ENCODE measurements at places on chromosomes 5 and 9. TPM values are rescaled to one million over a fixed set of nuclear protein-coding genes. Genes with fewer than 3 reads are reported as not detected.

DNA sequence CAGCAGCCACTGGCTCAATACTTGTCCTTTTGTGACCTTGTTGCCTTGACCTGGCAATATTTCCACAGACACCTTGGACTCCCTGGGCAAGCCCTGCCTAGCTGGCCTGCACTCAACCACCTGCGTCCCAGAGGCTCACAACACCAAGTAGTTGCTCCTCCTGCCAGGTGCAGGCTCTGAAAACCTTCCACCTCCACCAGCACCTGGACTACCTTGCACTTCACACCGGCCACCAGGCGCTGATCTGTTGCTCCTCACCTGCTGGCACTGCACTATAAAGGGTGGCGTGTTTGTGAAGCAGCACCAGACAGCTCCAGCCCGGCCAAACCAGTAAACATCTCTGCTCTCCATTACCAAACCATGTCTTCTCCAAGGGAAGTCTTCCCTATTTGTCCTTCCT, 997.7 kb downstream of the PTPRD start:
- DNase-seq, result no peak

ZCCHC9 gene
- 16.9 TPM for total RNA-seq

DNA sequence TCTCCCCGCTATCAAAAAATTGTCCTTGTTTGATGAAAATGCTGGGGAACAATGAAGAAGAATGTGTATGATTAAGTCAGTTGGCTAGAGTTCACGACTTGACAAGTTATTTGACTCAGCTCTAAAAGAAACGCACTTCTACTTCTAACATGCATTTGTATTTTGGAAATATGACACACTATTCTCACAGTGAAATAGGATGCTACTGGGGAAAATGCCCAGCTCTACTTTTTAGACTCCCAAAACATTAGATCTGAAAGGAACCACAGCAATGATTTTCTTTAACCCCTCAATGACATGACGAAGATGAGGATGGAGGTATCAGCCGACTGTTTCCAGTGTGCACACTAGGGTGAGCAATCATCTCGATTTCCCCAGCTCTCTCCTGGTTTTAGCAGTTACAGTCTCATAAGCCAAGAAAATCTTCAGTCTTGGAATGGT, 83.6 kb upstream of the PCSK1 start:
- DNase-seq, result no peak

- DNase-seq, result no peak
Observed at GRCh38 chr5:39671561-39671961, 246.8 kb upstream of the DAB2 start.

TERT gene
- total RNA-seq, result 0.07 TPM

GRCh38 chr9:109903515-109904138, 123.6 kb downstream of the PALM2AKAP2 start:
- no peak for DNase-seq

- DNase-seq, result no peak
Observed at GRCh38 chr9:109344866-109345265, 24.0 kb upstream of the EPB41L4B start.

STKLD1 gene
- total RNA-seq, result 0.81 TPM

DNA sequence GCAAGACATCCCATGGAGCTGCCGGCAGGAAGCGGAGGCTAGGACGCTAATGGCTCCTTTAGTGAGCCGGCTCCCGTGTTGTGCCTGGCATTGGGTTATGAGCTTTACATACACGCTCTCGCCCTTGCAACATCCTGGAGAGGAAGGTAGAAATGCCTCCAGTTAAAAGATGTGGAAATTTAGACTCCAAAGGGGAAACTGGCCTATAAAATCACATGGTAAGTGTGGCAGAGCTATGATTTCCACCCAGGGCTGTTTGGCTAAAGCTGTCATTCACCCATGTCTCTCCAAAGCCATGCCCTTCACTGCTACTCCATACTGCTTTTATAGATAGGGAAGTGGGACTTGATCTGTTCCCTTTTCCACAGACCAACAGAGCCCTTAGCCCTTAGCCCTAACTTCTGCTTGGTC, 5.2 kb downstream of the GM2A start:
- DNase-seq, result no peak

RUFY1 gene
- 51.8 TPM for total RNA-seq

DNA sequence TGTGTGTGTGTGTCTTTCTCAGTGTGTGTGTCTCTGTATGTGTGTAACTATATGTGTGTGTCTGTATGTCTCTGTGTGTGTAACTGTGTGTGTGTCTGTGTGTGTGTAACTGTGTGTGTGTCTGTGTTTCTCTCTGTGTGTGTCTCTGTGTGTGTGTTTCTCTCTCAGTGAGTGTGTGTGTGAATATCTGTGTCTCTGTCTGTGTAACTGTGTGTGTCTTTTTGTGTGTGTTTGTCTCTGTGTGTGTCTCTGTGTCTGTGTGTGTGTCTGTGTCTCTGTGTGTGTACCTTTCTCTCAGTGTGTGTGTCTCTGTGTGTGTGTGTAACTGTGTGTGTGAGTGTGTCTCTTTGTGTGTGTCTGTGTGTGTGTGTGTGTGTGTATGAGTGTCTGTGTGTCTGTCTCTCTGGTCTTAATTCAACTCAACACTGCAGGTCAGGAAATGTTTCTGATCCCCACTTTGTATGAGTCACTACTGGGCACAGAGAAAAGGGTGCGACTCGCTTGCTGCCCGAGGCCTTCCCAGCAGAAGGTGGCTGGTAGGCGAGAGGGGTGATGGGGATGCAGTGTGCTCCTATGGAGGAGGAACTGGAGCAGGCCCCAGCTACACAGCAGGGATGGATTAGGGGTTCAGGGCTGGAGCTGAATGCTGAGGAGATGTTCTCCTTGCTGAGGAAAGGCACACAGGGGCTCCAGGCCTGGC, 52.1 kb downstream of the NSG2 start:
- no peak for DNase-seq

- DNase-seq, result no peak
Observed at GRCh38 chr9:13213337-13213736, 66.2 kb downstream of the MPDZ start.

ARHGEF39 gene
- 0.86 TPM for total RNA-seq

SERF1B gene
- total RNA-seq, result 41.0 TPM

- DNase-seq, result no peak
Observed at GRCh38 chr9:6855860-6856259, 98.1 kb downstream of the KDM4C start.

DNA sequence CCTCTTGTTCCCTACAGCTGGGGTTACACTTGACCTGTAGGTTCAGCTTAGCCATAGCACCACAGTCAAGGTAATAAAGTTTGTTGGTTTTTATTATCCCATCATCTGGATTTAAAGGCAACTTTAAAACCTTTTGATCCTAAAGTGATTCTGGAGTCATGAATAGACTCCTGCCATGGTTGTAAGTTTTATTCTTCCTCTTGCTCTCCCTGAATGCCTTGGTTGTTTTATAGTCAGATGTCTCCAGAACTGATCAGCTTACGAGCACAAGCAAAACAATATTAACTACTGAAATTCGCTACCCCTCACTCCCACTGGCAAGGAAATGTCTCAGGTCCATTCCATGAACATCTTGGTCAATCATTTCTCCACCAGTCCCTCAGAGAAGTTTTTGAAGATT, 1328.6 kb downstream of the PTPRD start:
- DNase-seq, result no peak

- DNase-seq, result no peak
Observed at GRCh38 chr5:24539613-24540012, 105.2 kb downstream of the CDH10 start.

GRCh38 chr9:101307051-101307450, 77.8 kb downstream of the BAAT start:
- no peak for DNase-seq

DNA sequence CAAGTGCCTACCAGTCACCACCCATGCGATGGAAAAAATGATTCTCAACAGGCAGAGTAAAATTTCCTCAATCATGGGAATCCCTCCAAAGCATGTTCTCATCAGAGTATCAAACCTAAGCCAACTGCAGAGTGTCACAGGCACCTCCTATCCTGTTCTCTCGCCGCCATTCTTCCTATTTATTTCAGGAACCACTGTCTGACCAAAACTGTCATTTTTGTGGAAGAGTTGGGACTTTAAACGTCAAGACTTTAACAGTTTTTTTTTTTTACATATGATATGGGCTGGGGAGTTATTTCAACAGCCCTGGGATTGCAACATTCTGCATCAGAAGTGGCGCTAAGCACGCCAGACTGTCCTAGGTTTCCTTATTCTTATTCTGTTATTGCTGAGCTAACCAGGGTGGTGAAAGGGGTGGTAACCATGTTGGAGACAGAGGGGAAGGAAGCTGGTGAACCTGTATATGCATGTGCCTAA, 29.5 kb downstream of the PFDN1 start:
- DNase-seq, result no peak

F2RL2 gene
- total RNA-seq, result 0.66 TPM

- DNase-seq, result no peak
Observed at GRCh38 chr5:172450861-172451695, 3.2 kb downstream of the SH3PXD2B start.

DNA sequence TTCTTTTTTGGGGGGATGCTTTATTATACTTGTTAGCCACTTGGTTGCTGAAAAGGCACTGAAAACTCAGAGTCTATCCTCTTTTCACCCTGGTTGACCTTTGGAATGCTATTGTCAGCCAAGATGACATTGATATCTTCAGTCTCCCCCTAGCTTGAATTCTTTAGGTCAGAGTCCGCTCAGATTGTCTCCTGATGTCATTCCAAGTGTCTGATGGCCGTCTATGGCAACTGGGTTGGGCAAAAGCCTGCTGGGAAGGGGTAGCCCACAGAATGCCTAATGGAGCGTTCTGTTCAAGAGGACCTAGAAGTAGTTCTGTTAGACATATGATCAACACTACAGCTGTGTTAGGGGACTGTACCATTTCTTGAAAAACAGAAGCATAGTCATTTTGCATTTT, 9.7 kb upstream of the MEF2C start:
- DNase-seq, result no peak

DNA sequence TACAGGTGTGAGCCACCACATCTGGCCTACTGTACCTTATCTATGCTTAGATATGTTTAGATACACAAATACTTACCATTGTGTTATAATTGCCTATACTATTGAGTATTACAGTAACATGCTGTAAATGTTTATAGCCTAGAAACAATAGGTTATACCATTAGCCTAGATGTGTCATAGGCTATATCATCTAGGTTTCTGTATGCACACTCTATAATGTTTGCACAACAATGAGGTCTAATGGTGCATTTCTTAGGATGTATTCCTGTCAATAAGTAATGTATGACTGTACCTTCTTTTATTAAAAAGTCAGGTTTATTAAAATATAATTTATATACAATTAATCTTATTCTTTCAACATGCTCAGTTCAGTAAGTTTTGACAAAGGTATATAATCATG, 683.1 kb downstream of the LRRC70 start:
- DNase-seq, result no peak

- no peak for DNase-seq
Observed at GRCh38 chr5:123113136-123113535, 24.1 kb downstream of the PRDM6 start.

DNA sequence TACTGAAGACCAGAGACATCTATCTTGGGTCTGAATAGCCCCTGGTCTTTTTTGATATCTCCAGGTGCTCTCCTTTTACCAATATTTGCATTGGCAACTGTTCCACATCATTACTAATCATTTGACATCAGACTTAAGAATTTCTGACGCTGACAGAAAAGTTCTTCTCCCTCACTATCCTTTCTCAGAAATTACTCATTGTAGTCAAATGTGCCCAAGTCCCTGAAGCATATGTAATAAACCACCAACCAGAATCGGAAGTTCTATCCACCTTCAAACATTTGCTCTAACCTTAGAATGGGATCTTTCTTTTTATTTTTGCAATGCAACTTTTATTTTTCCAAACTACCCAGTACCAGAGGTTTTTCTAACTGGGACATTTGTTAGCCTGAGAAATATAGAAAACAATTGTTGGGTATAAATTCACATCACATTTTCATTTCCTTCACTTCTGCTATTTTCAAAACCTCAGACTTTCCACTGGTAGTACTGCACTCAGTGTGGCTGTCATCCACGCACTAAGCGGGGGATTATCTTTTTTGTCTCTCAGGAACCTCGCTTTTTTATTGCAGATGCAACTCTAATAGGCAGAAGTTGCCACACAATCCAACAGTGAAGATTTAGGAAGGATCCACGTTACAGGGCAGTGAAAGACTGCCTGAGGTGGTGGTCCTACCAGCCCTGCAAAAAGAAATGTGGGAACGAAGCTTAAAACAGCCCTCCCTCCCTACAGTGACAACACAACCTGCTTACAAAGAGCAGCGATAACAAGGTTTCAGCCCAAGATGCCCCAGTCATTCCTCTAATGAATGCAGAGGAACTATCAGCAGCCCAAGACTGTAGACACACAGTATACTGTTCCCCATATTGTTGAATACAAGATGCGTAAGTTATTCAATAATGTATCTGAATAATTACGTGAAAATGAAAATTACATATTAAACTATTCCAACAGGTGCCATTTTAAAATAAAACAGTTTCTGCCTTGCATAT, 201.2 kb downstream of the EBF1 start:
- no peak for DNase-seq

GRCh38 chr5:77443670-77444069, 48.4 kb downstream of the WDR41 start:
- DNase-seq, result no peak

ANAPC2 gene
- 24.4 TPM for total RNA-seq

PDE8B gene
- not detected for total RNA-seq

DNA sequence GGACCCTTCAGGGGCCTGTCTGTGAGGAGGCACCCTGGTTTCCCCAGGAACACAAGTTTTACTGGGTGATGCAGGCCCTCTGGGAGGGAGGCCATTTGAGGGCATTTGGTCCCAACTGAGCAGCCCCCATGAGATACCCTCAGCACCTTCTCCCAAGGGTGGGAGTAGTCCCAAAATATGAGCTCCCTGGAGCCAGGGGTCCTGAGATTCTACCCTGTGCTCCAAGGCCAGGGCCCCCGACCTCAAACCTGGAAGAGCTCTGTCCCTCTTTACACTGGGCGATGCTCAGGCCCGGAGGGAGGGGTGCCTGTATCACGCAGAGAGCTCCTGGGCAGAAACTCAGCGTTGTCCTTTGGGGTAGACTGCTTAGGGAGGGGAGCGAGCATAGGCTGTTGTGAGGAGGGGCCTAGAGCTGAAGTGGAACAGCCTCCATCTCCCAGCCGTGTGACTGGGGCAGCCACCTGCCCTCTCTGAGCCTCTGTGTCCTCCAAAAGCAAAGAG, 64.0 kb upstream of the SYNPO start:
- DNase-seq, result no peak

GRCh38 chr5:83752700-83753099, 32.0 kb upstream of the HAPLN1 start:
- no peak for DNase-seq

GRCh38 chr9:87088621-87089365, 141.5 kb upstream of the GAS1 start:
- no peak for DNase-seq

- no peak for DNase-seq
Observed at GRCh38 chr9:93222890-93223259, 38.9 kb downstream of the WNK2 start.

Data from pulmonary artery endothelial cell (primary cell).